ENCODE measurements at places on chromosomes 7 and 10. TPM values are rescaled to one million over a fixed set of nuclear protein-coding genes. Genes with fewer than 3 reads are reported as not detected.

GRCh38 chr7:5780801-5781496, 514 bp downstream of the RNF216 start:
- DNase-seq, result peak; percentile 70

GRCh38 chr7:130369110-130369711, 11.1 kb upstream of the CPA1 start:
- DNase-seq, result no peak

DNA sequence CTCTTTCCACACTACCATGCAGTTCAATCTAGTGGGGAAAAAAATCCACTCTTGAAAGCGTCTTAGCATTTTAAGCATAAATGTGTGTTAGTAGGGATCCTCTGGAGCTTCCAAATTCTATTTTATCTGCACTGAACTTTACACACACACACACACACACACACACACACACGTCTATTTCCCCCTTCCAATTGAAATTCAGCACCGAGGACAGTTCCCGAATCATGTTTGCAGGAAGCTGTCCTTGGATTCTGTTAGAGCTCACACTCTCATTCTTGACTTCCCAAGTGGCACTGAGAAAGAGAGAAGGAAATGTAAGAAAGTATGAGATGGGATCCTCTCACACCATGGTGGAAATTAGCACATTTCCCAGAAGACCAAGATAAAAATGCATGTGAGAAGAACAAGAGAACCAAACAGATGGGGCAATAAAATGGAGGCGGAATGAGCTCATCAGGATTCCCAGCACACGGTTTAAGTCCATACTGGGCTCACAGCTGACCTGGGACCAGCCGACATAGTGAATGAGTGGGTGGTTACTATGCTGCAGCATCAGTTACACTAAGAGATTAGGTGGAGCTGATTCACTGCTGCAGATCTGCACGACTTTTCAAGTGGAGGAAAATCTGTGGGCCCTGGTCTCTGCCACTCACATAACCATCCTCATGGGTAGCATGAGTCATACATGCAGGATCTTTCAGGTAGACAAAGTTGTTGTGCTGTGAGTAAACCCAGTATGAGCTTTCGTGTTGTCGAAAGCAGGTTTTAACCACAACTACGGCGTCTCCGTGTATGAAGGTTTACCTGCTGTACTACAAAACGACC, 3.3 kb upstream of the NPTX2 start:
- DNase-seq, result no peak

DNA sequence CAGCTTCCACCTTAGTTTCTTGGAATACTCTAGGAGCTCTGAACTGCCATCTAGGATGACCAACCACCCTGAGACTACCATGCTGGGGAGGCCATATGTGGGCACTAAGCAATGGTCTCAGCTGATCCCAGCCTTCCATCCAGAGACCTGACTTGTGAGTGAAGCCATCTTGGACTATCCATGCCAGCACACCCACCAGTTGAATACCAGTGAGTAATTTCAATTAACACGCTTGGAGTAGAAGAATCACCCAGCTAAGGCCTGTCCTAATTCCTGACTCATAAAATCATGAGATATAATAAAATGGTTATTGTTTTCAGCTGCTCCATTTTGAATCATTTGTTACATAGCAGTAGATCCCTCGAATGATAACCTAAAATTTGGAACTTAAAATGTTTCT, 5.2 kb upstream of the KIF5B start:
- no peak for DNase-seq

Gene GIMAP4
- 30.2 TPM for total RNA-seq

DNA sequence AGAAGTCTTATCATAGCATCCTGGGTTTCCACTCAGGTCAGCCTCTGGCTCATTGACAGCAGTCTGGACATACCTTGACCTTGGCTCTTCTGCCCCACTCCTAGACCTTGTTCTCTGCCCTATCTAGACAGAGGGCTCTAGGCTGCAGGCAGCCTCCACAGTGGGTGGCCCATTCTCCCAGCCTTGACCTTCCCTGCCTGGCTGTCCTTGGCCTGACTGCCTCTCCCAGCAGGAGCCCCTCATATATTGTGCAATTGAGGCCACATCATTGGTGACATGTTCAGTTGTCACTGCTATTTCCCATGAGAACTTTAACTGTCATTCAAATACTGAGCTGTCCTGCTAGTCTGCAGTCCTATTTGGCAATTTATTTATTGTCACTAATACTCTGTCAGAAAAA, 503.4 kb downstream of the PLXNA4 start:
- DNase-seq, result no peak

- DNase-seq, result no peak
Observed at GRCh38 chr7:1331561-1332467, 99.1 kb downstream of the UNCX start.

- no peak for DNase-seq
Observed at GRCh38 chr7:130090745-130091532, 20.6 kb downstream of the KLHDC10 start.

Gene CYREN
- total RNA-seq, result 25.9 TPM

Gene ENO4
- total RNA-seq, result 0.34 TPM

Gene SSMEM1
- not detected for total RNA-seq
